GDM1 (cell line): ENCODE measurements at places on chromosomes 16 and 17.

GRCh38 chr16:81316176-81316496 lies 1.4 kb downstream of the GAN start:
- no peak for DNase-seq

GRCh38 chr16:23333831-23334456 lies 31.8 kb downstream of the SCNN1B start:
- DNase-seq, result no peak

DNA sequence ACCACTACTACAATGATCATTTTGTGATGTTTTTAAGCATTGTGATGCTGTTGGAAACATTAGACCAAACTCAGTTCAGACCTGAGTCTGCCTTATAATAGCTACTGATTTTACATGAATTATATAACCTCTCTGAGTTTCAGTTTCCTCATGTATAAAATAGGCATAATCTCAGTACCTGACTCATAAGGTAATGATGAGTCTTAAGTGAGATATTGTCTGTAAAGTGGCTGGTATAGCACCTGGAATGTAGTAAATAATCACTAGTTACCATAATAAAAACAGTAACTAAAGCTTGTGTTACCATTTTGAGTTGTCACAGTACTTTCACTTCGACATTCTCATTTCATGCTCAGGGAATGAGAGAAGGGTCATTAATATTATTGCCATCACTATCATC lies 381.5 kb upstream of the SALL1 start:
- no peak for DNase-seq

GRCh38 chr16:75189638-75190245 lies 17.2 kb downstream of the CTRB2 start:
- no peak for DNase-seq

GRCh38 chr17:75241996-75242460 lies 19.4 kb downstream of the GGA3 start:
- DNase-seq, result no peak

DNA sequence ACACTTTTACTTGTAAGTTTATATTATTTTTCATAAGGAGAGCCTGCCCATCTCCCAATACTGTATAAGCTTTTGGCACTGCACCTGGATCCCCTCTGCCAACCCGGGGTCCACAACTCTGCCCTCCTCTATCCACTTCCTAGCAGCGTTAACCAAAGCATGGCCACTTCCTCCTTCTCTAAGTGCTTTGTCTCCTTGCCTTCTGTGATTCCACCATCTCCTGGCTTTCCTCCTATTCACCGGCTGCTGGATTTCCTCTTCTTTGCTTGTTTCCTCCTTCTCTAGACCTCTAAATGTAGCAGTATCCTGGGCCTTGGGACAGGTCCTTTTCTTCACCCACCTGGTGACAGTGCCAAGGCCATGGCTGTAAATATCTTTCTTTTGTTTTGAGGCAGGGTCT lies 20.0 kb upstream of the WFIKKN2 start:
- DNase-seq, result no peak

- no peak for DNase-seq
Measured at GRCh38 chr16:72085002-72085401, 8.4 kb downstream of the TXNL4B start.

DNA sequence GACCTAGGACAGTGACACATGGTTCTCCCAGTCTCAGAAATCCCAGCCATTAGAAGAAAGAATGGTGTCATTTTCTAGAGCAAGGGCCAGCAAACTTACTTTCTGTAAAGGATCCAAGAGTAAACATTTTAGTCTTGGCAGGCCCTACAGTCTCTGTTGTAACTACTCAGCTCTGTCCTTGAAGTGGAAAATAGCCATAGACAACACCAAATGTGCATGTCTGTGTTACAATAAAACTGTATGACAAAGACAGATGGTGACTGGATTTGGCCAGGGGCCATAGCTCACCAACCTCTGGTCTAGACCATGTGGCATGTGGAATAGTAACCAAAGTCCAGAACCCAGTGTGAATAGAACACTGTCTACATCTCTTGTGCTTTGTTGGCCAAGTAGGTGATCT lies 286.5 kb downstream of the HS3ST4 start:
- no peak for DNase-seq

- DNase-seq, result no peak
Measured at GRCh38 chr17:28113269-28113668, 70.8 kb downstream of the NLK start.

- DNase-seq, result no peak
Measured at GRCh38 chr16:57175896-57176295, 9.9 kb downstream of the PSME3IP1 start.

GRCh38 chr17:81277421-81277820 lies 17.7 kb downstream of the SLC38A10 start:
- DNase-seq, result no peak

DNA sequence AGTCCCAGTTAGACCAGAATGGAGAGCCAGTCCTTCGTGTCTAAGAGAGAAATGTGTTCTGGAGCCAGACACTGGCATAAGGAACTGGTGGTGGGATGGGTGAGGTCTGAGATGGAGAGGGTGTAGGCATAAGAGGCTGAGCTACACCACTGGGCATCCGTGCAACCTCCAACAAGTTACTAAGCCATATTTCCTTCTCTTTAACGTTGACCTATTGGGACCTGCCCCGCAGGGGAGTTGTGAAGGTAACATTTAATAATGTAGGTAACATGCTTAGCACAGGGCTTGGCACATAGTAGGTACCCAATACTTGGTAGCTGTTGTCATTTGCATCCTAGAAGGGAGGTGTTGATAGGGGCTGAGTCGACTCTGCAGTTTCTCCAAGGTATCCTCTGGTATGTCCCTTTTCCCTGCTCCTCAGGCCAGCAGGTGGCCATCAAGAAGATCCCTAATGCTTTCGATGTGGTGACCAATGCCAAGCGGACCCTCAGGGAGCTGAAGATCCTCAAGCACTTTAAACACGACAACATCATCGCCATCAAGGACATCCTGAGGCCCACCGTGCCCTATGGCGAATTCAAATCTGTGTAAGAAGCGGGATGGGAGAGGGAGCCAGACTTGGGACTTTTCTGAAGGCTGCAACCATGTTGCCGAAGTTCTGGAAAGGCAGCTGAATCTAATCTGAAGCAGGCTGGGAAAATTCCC lies 1.2 kb downstream of the MAPK7 start:
- no peak for DNase-seq

GRCh38 chr17:29376667-29377270 lies 13.4 kb upstream of the TAOK1 start:
- DNase-seq, result no peak

- DNase-seq, result no peak
Measured at GRCh38 chr17:78885956-78886355, 17.0 kb downstream of the CEP295NL start.

DNA sequence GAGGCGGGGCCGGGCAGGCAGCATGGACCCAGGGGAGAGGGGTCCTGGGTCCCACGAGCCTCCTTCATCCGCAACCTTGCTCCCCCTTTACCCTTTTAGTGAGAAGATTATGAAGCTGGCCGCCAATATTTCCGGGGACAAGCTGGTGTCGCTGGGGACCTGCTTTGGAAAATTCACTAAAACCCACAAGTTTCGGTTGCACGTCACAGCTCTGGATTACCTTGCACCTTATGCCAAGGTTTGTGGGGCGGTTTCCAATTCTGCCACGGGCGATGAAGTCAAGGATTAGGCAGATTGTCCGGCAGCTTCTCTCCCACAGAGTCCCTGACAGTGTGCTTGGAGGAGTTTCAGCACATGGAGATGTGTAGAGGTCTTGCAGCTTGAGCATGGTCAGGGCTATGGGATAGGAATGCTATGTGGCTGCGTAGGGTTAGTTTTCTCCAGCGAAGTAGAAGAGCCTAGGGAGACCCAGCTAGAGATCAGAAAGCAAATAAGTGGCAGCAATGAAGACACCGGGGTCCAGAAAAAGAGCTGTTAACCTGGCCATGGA lies 598 bp downstream of the NIP7 start:
- no peak for DNase-seq

- DNase-seq, result no peak
Measured at GRCh38 chr17:46964315-46965265, 14.5 kb downstream of the RPRML start.

- DNase-seq, result no peak
Measured at GRCh38 chr17:78027121-78027520, 68.6 kb downstream of the TNRC6C start.

- no peak for DNase-seq
Measured at GRCh38 chr16:72873853-72874252, 174.1 kb downstream of the ZFHX3 start.

GRCh38 chr16:57271867-57272495 lies 12.5 kb downstream of the PLLP start:
- no peak for DNase-seq

- DNase-seq, result no peak
Measured at GRCh38 chr16:78278056-78278450, 178.6 kb downstream of the WWOX start.

DNA sequence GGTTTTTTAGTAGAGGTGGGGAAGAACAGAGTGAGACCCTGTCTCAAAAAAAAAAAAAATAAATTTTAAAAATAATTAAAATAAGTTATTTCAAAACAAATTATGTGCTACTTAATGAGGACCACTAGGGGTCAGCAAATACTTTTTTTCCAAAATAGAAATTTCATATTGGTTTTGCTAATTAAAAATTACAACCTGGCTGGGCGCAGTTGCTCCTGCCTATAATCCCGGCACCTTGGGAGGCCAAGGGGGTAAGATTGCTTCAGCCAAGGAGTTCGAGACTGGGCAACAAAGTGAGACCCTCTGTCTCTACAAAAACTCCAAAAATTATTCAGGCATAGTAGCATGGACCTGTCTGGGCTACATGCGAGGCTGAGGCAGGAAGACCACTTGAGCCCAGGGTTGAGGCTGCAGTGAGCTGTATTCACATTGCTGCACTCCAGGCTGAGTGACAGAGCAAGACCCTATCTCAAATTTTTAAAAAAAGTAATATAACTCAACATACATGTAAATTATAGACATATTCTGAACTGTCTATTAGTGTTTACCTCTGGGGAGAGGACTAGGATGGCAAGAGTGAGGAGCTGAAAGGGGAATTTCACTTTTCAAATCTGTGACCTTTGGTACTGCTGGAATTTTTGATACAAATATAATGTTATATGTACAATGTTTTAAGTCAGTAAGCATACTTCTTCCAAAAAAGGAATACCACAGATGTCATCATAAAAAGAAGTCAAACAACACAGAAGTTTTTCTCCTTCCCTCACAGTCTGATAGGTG lies 8.1 kb downstream of the MEIOB start:
- DNase-seq, result no peak

GRCh38 chr17:60640503-60640902 lies 37.1 kb upstream of the BCAS3 start:
- DNase-seq, result no peak

DNA sequence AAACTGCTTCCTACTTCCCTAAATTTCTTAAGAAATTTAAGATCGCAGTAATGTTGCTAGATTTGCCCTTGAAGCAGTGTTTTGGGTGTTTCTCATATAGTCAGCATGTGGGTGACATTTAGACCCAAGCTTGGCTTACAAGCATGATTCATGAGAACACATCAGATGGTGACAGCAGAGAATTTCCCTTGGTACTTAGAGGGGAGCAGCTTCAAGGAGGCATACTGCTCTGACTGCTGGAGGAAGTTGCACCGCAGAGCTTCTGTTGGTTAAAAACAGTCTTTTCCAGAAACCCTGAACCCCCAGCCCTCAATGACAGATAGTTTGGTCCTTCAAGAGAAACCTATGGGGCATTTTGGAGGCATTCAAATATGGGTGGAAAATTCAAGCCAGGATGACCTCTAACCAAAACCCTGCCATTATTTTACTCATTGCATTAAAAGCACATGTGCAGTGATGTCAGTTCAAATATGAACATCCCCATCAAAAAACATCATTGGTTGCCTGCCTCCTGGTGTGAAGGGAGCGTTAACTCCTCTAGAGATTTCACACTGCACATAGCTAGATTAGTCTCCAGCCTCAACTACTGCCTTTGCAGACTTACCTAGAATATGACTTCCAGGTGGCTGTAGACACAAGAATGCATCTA lies 201.5 kb upstream of the CACNG5 start:
- DNase-seq, result peak; percentile 73

- peak; percentile 59 for DNase-seq
Measured at GRCh38 chr17:65171752-65172151, 34.6 kb downstream of the RGS9 start.

GRCh38 chr17:78289802-78290363 lies 58.5 kb downstream of the TMEM235 start:
- DNase-seq, result peak; percentile 86

DNA sequence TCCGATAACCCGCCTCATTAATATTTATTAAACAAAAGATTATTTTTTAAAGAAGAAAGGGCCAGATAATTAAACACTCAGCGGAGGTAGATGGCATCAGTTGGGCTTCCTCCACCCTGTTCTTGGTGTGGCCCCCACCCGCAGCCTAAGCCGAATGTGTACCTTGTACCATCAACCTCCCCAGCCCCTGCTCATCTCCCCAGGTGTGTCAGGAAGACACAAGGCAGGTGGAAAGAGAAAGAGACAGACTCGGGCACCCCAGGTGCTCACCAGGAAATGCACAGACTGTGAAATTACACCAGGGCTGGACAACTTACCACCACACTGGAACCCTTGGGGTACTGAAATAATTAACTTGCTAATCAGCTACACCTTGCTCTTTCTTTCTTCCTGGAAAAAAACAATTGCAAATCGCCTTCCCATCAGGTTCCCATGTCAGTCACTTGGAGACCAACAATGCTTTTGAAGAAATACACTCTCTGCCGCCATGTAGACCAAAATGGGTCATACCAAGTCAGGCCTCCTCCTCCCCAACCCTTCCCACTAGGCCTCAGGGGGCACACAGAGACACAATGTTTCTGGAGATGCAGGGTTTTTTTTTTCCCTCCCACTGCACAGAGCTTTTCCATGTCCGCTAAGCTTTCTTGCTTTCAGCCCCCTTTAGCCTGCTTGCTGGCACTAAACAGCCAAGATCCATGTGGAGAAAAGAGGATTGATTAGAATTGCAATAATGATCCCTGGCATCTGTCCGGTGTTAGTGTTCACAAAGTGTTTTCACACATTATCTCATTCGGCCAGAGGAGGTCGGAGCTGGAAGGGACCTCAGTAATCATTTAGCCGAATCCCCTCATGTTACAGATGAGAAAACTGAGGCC lies 8.6 kb upstream of the LHX1 start:
- DNase-seq, result no peak

GRCh38 chr16:30985401-30986128 lies 558 bp downstream of the HSD3B7 start:
- no peak for DNase-seq

- DNase-seq, result no peak
Measured at GRCh38 chr16:752007-752312, 8.6 kb upstream of the MSLN start.

- DNase-seq, result peak; percentile 38
Measured at GRCh38 chr17:28416703-28417311, 10.8 kb upstream of the SLC46A1 start.

- DNase-seq, result peak; percentile 54
Measured at GRCh38 chr16:29029168-29029994, 44.5 kb downstream of the LAT start.

- DNase-seq, result no peak
Measured at GRCh38 chr17:82331345-82331939, 2.1 kb downstream of the SECTM1 start.
